ENCODE measurements at places on chromosomes 11 and 22. TPM values are rescaled to one million over a fixed set of nuclear protein-coding genes. Genes with fewer than 3 reads are reported as not detected.

DNA sequence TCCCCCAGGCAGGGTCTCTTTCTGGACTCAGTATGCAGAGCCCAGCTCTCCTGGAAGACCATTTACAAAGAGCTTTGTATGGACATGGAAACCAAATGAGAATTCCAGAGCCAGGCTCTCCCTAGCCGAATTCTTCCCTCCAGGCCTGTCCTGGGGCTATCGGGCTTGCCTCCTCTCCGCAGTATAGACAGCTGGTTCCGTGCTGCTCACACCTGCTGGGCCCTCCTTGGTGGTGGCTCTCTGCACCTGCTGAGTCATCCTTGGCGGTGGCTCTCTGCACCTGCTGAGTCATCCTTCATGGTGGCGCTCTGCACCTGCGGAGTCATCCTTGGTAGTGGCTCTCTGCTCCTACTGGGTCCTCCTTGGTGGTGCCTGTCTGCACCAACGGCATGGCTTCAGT, 743.5 kb downstream of the BRD1 start:
- DNase-seq: no peak

Gene VPREB1
- not detected for total RNA-seq

Gene SCARF2
- 6.1 TPM for total RNA-seq

DNA sequence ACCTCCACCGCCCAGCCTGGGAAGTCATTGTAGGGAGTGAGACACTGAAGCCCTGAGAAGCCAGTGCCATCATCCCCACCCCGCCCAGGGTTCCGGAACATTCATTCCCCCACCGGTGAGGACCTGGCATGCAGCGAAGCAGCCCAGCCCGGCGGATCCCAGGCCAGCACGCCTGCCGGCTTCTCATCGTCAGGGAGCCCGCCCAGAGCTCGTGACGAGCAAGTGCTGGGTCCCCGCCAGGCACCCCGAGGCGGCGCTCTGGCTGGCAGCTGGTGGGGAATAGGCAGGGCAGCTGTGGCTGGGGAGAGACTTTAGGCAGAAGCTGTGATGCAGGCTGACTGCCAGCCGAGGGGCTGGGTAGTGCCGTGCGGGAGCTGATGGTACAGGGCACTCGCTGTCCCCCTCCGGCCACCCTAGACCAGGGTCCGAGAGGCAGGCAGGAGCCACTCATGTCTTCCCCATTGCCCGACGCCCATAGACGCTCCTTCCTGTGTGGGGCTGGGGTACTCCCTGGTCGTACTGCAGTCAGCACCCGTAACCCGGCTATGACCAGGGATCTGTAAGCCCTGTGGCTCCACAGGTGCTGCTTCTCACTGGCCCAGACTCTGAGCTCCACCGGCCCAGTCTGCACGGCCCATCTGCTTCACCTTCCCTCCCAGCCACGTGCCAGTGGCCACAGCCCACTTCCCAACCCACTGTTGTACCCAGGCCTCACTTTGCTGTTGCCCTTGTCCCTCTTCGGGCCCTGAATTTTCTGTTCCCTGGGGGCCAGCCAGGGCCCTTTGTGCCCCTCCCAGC, 24.5 kb upstream of the CABP7 start:
- DNase-seq: no peak

DNA sequence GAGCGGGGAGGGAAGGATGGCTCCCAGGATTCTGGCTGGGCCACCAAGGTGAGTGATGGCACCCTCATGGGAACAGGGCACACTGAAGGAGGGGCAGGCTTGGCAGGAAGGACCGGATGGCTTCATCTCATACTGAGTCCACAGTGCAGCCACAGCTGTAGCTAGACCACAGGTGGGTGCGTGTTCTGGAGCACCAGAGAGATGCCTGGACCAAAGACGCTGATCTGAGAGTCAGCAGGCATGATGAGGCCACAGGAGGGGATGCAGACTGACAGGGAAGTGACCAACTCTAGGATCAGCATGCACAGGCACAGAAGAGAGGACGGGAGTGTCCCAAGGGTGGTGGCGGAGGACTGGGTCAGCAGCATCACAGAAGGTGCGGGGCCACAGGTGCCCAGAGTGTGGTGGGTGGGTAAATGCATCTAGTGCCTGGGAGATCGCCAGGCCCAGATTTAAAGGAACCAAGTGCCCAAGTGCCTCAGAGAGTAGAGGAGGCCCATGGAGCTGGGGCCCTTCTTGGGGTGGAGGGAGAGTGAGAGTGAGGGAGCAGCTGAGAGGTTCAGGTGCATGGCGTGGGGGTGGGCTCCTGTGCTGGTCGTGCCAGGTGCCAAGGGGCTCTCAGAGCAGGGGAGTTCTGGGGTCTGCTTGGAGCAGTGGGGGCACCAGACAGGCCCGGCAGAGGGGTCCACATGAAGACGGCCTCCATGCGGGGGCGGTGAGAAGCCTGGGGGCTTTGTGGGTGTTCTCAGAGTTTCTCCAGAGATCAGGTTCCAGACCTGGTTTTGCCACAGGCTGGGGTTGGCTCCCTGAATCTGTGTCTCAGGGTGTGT, 113.7 kb downstream of the CEP164 start:
- no peak for DNase-seq

Gene OSM
- not detected for total RNA-seq

Gene FAU
- total RNA-seq: 366 TPM

Gene CHRNA10
- total RNA-seq: 0.20 TPM

Gene FBLN1
- 2.1 TPM for total RNA-seq

DNA sequence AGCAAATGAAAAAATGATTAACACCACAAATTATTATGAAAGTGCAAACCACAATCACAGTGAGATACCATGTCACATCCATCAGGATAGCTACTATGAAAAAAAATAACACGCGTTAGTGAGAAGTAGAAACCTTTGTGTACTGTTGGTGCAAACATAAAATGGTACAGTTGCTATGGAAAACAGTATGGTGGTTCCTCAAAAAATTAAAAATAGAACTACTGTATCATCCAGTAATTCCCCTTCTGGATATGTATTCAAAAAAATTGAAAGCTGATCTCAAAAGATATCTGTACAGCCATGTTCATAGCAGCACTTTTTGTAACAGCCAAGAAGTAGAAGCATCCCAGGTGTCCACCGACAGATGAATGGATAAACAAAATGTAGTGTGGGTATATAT, 43.4 kb downstream of the CCDC81 start:
- no peak for DNase-seq

- DNase-seq: no peak
Observed at GRCh38 chr22:40334060-40334459, 12.2 kb upstream of the ADSL start.

Gene PANX3
- not detected for total RNA-seq

DNA sequence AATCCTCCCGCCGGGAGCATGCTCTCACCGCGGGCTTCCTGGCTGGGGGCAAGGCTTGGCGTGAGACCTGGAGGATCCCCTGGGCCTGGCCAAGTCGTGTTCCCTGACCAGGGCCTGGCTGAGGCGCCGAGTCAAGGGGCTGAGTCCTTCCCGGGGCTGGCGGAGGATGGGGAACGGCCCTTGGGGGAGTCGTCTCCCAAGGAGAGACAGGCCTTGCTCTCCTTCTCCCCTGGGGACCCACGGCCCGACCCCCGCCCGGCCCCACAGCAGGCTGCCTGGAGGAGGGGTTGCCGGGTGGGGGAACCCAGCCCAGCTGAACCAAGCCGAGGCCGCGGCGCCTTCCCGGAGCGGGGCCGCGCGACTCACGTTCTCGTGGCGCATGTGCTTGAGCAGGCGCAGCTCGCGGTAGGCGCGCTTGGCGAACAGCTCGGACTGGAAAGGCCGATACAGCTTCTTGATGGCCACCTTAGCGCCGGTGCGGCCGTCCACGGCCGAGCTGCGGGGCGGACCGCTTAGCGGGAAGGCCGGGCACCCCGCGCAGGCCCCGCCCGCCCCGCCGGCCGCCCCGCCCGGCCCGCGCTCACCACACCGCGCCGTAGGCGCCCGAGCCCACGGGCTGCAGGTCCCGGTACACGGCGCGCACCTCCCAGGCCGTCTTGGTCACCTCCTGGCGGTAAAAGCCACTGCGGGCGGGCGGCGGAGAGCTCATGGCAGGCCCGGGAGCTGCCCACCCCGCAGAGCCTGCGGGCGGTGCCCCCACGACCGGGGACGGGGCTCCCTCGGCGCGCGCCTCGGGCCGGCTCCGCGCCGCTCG, 475 bp downstream of the MAPK12 start:
- peak; percentile 46 for DNase-seq

- no peak for DNase-seq
Observed at GRCh38 chr11:128603003-128603696, 15.8 kb upstream of the ETS1 start.

Gene MFRP
- not detected for total RNA-seq

DNA sequence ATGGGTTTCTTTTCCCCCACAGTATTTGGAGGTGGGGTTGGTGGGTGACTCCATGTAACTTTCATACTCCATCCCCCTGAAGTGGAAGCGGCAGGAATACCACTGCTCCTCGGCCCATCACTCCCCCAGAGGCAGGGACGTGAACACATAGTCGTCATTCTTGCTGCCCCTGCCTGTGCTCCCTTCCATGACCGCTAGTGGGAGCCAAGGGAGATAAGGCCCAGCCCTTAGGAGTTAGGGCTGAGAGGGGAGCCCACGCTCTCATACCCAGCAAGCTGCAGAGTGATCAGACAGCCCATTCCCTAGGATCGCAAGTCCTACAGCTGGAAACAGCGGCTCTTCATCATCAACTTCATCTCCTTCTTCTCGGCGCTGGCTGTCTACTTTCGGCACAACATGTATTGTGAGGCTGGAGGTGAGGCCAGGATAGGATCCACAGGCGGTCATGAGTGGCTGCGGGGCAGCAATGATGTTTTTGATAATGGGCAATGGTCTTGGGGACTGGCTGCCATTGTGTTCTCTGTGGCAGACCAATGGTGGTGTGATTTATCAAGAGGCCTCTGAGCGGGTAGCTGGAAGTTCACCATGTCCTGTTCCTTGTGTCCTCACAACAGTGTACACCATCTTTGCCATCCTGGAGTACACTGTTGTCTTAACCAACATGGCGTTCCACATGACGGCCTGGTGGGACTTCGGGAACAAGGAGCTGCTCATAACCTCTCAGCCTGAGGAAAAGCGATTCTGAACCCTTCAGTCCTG, 15.9 kb downstream of the RHOG start:
- DNase-seq: peak; percentile 37

DNA sequence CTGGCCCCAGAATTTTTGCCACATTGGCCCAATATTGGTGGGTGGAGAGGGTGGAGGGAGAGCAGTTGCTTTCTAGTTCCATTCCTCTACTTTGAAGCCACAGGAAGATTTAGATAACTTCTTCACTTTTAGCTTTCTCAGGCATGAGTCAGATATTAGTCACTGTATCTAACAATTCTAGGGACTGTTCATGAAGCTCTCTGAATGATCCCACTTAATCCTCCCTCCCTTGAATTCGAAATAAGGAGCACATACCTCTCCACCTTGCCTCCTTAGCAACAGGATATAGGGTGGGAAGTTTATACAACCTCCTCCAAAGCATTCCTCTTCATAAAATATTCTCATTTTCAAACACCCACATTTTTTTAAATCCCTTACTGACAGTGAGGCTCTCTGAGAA, 13.5 kb downstream of the FSHB start:
- peak; percentile 24 for DNase-seq

- no peak for DNase-seq
Observed at GRCh38 chr11:132674151-132674550, 858.1 kb downstream of the OPCML start.

- DNase-seq: no peak
Observed at GRCh38 chr22:28833276-28833923, 33.0 kb upstream of the XBP1 start.

Gene MUC5AC
- not detected for total RNA-seq

Gene ARHGAP8
- not detected for total RNA-seq

DNA sequence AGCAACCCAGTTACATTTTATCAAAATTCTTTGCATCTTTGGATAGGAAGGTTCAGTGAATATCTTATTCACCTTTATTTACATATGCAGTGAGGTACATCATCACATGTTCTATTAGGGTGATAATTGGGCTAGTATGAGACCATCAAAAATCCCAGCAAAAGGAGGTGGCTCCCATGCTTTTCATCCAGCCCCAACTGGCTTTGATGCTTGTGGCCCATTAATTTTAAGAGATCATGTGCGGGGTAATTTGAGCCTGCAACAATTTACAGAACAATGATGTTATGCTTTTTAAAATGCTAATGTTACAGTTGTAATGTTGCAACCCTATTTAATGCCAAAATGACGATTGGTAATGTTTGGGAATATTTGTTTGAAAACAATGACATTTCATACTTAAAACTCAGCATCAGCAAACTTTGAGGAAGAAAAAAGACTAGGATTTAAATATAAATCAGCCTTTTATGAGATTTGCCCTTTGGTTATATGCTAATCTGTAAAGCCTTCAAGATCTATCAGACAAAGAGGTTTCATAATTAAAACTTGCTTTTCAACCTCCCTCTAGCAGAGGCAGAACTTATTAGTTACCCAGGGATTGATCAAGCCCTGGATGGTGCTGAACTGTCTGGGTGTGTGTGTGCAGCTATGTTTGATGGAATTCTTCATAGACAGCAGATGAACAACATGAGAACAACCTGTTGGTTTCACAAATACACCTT, 183.5 kb upstream of the SORL1-AS1 start:
- DNase-seq: no peak

Gene FOLR3
- total RNA-seq: not detected

DNA sequence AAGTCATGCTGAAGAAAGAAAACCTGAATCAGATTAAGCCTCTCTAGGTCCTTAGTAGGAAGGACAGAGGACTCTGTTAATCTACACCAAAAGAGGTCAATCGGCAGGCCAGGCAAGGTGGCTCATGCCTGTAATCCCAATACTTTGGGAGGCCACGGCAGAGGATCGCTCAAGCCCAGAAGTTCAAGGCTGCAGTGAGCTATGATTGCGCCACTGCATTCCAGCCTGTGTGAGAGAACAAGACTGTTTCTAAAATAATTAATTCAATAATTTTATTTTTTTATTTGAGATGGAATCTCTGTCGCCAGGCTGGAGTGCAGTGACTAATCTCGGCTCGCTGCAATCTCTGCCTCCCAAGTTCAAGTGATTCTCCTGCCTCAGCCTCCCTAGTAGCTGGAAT, 4.5 kb downstream of the XRCC6 start:
- no peak for DNase-seq

All from RPMI7951 (cell line).